NT2/D1 (cell line): ENCODE measurements at places on chromosomes 1 and 21.

DNA sequence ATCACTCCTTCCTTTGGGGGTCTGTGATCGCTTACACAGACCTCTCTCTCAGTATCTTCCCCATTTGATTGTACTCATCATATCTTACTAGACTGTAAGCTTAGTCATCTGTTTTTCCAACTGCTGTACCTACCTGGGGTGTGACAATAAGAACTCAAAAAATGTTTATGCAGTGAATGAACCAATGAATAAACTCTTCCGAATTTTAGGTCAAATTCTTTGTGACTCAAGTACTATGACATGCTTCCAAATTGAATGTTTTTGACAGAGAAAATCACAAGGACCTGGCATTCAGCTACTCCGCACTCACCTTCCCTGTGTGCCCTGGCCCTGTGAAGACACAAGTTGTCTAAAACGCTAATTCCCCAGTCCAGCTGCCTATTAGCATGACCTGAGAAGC, 42.1 kb downstream of the TMCO4 start:
- no peak for DNase-seq

DNA sequence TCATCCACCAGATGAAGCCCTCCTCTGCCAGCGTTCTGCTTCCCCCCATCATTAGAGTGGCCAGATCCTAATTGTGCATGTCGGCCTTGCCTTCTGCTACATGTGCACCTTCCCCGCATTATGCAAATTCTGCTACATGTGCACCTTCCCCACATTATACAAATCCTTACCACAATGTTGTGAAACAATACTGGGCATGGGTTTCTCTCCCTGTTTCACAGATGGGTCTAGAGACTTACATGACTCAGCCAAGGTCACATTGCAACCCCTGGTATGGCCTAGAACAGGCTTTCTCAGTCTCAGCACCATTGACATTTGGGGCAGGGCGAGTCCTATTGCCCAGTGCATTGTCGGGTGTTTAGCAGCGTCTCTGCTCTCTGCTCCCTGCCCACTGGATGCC, 1.0 kb upstream of the CELA2A start:
- no peak for DNase-seq

DNA sequence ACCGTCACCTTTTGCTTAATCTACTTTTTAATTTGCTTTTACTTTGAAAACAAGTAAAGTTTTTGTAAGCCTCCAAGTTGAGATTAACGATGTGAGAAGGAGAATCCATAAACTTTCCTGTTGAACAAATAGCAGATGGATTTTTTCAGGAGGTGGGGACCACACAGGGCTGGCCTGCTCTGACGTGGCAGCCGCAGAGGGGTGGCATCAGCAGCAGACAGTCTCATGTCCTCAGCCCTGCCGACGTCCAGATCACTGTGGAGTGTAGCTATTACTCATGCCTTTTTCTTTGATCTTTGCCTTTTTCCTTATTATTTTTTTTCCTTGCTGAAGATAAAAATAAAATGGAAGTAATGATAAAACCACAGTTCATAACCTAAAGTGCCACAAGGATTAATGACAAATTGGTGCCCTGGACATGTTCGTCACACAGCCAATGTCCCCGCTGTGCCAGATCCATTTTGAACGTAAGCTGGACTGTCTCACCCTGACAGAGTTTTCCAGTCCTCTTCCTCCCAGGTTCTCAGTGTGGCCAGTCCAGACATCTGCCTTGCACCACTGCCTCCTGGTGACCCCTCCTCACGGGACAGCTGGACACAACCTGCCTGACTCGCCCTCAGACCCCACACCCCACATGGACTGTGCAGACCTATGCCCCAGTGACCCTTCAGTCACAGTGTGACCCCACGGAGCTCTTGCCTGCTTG, 15.4 kb upstream of the ZBTB21 start:
- DNase-seq = no peak

GRCh38 chr1:38789498-38790169, 69.9 kb downstream of the RRAGC start:
- no peak for DNase-seq

- DNase-seq = peak; percentile 77
These were observed 8.3 kb upstream of the TRABD2B start for GRCh38 chr1:48005253-48006117.

DNA sequence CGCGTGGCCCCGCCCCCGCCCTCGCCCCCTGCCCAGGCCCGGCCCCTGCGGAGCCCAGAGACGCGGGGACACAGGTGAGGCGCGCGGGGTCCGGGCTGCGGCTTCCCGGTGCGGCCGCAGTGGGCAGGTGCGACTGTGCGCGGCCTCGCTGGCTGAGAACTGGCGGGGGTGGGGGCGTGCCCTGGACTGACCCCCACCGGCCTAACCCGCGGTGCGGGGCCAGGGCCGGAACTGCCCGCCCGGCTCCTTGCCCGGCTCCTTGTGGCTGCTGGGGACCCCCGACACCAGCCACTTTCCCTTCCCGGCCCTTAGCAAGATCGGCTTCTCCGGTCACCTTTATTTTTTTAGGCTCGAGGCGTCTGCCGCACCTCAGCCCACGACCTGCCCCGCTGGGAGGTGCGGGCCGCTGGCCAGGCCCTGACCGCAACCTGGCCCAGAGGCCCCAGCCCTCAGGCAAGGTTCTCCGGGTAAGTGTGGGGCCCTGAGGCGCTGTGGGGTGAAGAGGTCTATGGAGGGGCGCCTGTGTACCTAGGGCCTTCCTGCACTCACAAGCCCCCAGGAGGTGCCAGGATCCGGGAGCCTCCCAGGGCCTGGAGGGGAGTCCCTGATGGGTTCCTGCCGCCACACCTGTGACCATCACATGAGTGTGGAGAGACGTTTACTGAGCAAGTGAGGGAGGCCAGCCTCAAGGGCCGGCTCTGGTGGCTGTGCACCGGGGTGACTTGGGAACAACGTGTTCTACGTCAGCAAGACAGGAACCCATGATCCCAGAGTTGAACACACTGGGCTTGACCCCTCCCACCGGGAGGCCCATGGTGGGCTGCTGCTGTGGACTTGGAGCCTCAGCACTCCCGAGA, at the start of gene SMIM1:
TSS of gene SMIM1 (plus strand) at position 35 of the 857 bp plus-strand sequence. CDS start 2,625 bp downstream, outside the sequence.
- no peak for DNase-seq

DNA sequence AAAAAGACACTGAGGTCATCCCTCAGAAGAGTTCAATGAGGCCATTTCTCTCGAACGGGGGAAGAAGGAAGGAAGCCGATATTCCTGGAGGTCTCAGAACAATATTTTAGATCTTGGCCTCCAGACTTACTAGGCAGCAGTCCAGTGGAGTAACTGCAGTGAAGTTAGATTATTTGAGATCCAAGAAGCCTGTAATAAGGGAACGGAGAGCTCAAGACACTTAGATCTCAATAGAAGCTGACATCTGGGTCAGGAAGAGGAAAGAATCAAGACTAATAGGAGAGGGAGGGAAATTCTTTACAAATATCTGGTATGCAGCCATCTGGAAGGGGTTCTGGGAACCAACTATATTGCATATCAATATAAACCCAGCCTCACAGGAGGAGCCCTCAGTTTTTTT, 13.6 kb upstream of the ENAH start:
- no peak for DNase-seq

GRCh38 chr1:240508950-240509349, 103.0 kb downstream of the GREM2 start:
- DNase-seq = no peak

DNA sequence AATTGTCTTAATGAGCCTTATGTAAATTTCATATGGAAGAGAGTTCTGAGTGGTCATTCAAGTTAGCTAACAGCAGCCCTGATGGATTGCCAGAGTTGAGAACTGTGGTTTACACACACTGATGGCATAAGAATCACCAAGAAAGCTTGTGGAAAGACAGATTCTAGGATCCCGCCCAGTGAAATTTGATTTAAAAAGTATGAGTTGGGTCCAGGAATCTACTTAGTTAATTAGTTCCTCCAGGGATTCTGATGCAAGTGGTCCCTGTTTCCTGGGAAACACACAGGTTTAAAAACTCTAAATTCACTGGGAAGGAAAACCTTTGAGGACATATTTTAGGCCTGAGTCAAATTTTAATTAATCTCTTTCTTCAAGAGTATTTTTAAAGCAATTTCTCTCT, 144.3 kb downstream of the NTPCR start:
- no peak for DNase-seq

GRCh38 chr1:185776522-185776921, 42.3 kb downstream of the HMCN1 start:
- DNase-seq = no peak

DNA sequence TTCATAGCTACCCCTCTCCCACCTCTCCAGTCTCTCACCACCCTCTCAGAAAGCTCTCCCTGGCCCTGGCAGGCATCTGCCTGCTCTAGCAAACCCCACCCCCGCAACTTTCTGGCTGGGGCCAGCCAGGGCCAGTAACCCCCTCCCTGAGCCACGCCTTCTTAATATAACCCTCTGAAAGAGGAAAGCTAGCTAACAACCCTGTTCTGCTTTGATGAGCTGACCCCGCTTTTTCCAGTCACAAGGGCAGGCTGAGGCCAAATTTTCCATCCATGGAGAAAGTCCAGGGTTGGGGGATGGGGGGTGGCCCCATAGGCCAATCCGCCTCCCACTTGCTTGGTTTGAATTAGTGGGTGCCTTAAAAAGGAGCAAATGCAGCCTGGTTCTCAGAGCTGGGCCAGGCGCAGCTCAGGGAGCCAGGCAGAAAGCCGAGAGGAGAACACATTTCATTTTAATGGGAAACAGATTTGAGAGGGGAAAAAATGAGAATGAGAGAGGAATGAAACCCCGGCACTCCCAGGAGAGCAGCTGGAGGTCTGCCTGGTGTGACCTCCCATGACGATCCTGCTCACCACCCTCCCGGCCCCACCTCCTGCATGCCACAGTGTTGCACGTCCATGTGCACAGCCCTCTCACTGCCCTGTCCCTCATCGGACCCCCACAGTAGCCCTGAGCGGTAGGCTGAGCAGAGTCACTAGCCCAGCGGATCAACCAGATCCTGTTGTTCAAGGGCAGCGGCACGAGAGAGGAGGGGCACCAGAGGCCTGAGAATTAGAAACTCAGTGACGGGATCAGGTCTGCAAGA, 62.3 kb downstream of the OPTC start:
- no peak for DNase-seq

GRCh38 chr1:56827711-56828110, 8.5 kb upstream of the FYB2 start:
- DNase-seq = no peak

- DNase-seq = no peak
These were observed 45.7 kb downstream of the PAX7 start for GRCh38 chr1:18676332-18676781.

GRCh38 chr1:181604482-181605249, 121.3 kb downstream of the CACNA1E start:
- no peak for DNase-seq

DNA sequence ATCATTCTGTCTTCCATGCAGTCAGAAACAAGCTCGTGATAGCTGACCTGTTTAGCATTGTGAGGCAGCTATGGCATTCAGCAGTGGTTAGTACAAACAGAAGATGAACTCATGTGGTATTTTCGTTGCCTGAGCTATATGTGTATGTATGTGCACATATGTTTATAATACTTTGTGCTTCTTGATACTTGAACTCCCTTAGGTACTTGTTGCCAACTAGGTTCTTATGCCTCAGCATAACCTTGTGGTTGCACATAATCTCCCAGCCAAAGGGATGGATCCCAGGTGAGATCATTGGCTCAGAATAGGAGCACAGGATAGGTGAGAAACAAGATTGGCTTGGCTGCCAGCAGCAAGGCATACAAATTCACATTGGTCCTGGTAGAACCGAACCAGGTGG, 86.1 kb downstream of the VPS26C start:
- no peak for DNase-seq

- DNase-seq = no peak
These were observed 26.1 kb downstream of the NENF start for GRCh38 chr1:212458817-212459216.

DNA sequence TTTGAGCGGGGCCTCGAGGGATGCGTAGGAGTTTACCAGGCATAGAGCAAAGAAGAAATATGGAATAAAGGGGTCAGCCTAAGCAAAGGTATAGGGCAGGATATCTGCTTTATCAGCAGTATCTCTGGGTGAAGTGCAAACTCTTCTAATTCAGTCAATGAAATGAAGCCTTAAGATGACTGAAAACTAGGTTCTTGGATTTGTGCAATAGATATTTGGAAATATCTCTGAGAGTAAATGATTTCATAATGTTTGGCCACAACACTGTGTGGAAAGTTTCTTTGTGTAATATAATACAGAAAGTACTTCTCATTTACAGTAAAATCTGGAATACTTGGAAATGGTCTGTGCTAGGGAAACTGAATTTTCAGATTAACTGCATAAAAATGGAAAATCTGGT, 26.1 kb downstream of the KCNJ15 start:
- no peak for DNase-seq

- DNase-seq = no peak
These were observed 46.8 kb downstream of the ADAMTS5 start for GRCh38 chr21:26920055-26920454.

DNA sequence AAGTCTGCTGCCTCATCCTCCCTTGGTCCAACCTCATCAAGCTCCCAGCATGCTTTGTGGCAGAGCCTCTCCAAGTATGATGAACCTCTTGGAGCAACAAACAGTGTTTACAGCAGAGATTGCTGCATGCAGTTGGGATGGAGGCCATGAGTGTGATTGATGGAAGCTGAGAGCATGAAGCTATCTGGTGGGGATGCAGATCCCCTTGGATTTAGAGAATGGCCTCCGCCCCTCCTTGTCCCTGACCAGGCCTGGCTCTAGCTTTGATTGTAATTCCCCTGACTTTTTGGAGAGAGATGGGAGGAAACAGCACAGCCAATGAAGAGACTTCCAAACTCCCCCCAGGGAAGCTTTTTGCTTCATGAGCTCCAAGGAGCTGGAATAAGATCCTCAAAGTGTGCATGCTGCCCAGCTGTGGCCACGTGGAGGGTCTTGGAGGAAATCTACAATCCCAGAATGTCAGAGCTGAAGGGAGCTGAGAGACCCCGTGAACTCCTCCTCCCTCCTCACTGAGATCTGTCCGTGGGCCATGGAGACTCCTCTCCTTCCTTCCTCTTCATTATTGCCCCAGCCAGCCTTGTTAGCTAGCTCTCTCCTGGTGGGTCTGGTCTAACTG, 165.3 kb upstream of the USP24 start:
- no peak for DNase-seq

- DNase-seq = no peak
These were observed 2.0 kb downstream of the LRRC7 start for GRCh38 chr1:69569576-69570328.

- no peak for DNase-seq
These were observed 199.7 kb downstream of the CAMTA1 start for GRCh38 chr1:6984986-6985385.

DNA sequence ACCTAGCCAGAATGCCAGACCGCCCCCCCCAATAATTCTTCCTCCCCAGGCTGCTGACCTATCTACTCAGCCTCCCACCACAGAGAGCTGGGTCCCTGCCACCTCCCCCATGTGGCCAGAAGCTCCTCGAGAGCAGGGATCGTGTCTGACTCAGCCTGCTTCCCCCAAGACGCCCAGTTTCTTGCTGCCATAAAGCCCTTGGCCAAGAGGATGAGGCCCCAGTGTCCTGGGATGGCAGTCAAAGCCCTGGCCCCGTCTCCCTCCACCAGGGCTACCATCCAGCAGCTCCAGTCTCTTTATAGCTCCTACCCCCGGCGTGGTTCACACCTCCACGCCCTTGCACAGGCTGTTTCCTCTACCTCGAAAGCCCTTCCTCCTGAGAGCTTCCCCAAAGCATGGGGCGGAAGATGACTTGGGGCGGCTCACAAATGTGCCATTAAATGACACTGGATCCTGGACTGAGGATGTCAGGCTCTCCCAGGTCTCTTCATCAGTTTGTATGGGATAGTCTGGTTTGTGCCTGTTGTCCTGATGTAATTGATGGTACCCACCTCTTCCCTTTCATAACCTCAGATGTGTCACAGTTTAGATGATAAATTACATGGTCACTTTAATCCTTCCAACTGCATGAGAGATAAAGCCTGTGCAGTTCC, 13.2 kb downstream of the ADGRB2 start:
- DNase-seq = no peak

- no peak for DNase-seq
These were observed 12.4 kb downstream of the ENTREP3 start for GRCh38 chr1:155242805-155243358.
